GM12878 (cell line): ENCODE measurements at places on chromosomes 3 and 15. TPM values are rescaled to one million over a fixed set of nuclear protein-coding genes. Genes with fewer than 3 reads are reported as not detected.

Gene TMEM62
- 15.8 and 18.3 TPM in 2 replicates for total RNA-seq

Gene PAK6
- 0.59 and 0.77 TPM in 2 replicates for total RNA-seq

Gene RTP1
- not detected in 2 replicates for total RNA-seq

Gene OXTR
- total RNA-seq: 3.9 and 5.0 TPM in 2 replicates

GRCh38 chr15:28005004-28005527 lies 94.0 kb downstream of the OCA2 start:
- no peak overlapping the region for H3K27ac ChIP-seq
- H3K4me3 ChIP-seq: no peak overlapping the region
- no peaks in the 10 kb centered on the region for H3K4me1 ChIP-seq
- DNase-seq: no peak
- H3K36me3 ChIP-seq: no peaks in the 10 kb centered on the region
- no peaks in the 10 kb centered on the region for H3K27me3 ChIP-seq

- no peaks in the 10 kb centered on the region for H3K4me1 ChIP-seq
- H3K4me3 ChIP-seq: no peak overlapping the region
- no peaks in the 10 kb centered on the region for H3K36me3 ChIP-seq
- DNase-seq: no peak
These were observed 146.7 kb downstream of the RPLP1 start for GRCh38 chr15:69599271-69599670.

GRCh38 chr3:42425736-42426407 lies 15.5 kb upstream of the LYZL4 start:
- no peaks in the 10 kb centered on the region; the same call in 1 of the 2 replicates for H3K27me3 ChIP-seq
- H3K4me3 ChIP-seq: no peak overlapping the region
- no peaks in the 10 kb centered on the region for H3K36me3 ChIP-seq
- no peak overlapping the region for H3K27ac ChIP-seq
- no peak for DNase-seq
- no peaks in the 10 kb centered on the region for H3K4me1 ChIP-seq

DNA sequence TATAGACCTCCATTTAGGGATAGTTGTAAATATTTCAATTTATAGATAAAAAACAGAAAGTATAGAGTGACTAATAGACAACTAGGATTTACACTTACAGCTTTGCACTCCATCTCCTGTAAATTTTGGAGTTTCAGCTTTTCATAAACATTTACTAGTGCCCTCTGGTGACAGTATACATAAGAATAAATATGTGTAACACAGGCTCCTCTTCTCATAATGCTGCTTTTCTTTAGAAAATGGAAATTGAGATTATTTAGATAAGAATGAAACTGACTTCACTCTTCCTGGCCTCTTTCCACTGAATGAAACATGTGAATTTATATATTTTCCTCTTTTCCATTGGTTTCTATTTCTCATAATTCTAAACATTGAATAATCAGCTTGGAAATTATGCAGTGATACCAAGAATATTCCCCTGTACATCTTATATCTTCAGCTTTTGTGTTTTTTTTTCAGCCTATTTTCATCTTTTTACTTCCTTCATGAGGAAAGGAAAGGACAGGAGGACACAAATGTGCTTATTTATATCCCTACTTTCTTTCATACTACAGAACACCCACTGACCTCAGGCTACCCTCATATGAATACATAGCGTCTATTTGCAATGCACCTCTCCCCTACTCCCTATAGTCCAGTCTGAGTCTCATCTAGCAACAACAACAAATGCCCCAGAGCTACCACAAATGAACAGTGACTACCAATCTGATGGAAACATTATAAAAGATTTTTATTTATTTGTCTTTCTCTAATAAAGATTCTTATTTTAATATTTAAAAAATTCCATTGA lies 103.1 kb upstream of the CCDC39 start:
- no peaks in the 10 kb centered on the region for H3K27me3 ChIP-seq
- H3K4me3 ChIP-seq: no peak overlapping the region
- no peaks in the 10 kb centered on the region for H3K4me1 ChIP-seq

GRCh38 chr15:101490922-101491733 lies 1.6 kb upstream of the PCSK6 start:
- no peaks in the 10 kb centered on the region for H3K36me3 ChIP-seq
- no peak overlapping the region for H3K27ac ChIP-seq
- H3K27me3 ChIP-seq: peaks cover 5% of the 10 kb centered on the region
- DNase-seq: no peak
- H3K4me1 ChIP-seq: no peaks in the 10 kb centered on the region

DNA sequence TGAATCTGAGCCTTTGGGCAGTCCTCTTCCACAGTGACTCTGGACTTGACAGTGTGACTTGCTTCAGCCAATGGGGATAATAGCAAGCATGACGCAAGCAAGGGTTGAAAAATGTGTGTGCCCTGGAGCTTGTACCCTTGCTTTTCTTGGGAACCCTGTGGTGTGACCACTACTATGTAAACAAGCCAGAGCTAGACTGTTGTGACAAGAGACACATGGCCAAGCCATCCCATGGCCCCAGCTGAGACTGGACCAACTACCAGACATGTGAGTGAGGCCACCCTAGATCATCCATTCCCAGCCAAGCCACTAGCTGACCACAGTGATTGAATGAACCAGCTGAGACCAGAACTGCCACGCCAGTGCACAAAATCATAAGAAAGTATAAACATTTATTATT lies 11.8 kb downstream of the MYO1E start:
- peaks cover 22% of the 10 kb centered on the region for H3K4me1 ChIP-seq
- H3K4me3 ChIP-seq: no peak overlapping the region
- peaks cover 1% of the 10 kb centered on the region; the same call in 1 of the 2 replicates for H3K36me3 ChIP-seq

GRCh38 chr3:170429050-170429449 lies 10.4 kb downstream of the CLDN11 start:
- H3K27ac ChIP-seq: no peak overlapping the region
- H3K4me1 ChIP-seq: peaks cover 16% of the 10 kb centered on the region
- no peak for DNase-seq
- H3K27me3 ChIP-seq: no peaks in the 10 kb centered on the region; the same call in none of the 2 replicates
- no peaks in the 10 kb centered on the region for H3K36me3 ChIP-seq

DNA sequence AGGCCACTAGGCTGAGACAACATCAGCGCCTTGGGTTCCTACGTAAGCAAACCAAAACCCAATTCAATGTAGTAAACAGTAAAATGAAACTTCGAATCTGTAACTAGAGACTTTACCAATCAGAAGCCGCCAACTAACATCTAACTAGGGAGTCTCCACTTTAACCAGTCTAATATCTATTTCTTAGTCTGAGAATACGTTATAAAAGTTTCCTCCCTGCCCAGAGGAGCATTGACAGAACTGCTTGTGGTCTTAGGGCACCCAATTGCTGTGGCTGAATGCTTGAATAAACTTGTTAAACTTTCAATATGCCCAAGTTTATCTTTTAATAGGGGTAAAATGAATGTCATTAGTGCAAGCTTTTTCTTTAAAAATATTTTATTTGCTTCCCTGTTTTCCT lies 4.3 kb downstream of the CP start:
- H3K4me1 ChIP-seq: no peaks in the 10 kb centered on the region
- H3K27ac ChIP-seq: no peak overlapping the region
- H3K36me3 ChIP-seq: no peaks in the 10 kb centered on the region
- no peaks in the 10 kb centered on the region for H3K27me3 ChIP-seq
- no peak overlapping the region for H3K4me3 ChIP-seq

- no peak overlapping the region for H3K4me3 ChIP-seq
- H3K27me3 ChIP-seq: no peaks in the 10 kb centered on the region
- H3K4me1 ChIP-seq: no peaks in the 10 kb centered on the region
- H3K27ac ChIP-seq: no peak overlapping the region
These were observed 125.0 kb upstream of the LIPC start for GRCh38 chr15:58306591-58307312.
